Stimulated activated CD8-positive, alpha-beta memory T cell treated with anti-CD3 and anti-CD28 coated beads, Interleukin-12 subunit alpha, Interleukin-12 subunit beta, amount 100 ng/mL, for 4 hours (primary cell): ENCODE measurements at places on chromosomes 12 and 14.
A peak's percentile ranks its signal among the peaks of the same experiment; 100 is the strongest.

DNA sequence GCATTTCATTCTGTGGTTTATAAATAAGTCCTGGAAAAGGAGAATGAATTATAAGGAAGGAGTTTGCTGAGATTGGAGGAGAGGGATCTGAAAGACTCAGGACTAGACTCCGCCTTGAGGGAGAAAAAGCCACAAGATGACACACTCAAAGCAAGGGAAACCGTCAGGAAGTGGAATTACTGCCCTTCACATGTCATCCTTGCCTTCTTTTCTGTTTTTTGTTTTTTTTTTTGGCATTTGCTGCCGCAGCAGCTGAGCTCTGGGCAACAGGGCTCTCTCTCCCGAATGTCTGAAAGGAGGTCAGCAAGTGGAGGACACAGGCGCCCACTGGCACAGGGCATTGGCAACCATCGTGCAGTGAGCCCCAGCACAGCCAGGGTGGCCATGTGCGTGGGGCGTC, 344.9 kb downstream of the DPF3 start:
- no peak for DNase-seq

DNA sequence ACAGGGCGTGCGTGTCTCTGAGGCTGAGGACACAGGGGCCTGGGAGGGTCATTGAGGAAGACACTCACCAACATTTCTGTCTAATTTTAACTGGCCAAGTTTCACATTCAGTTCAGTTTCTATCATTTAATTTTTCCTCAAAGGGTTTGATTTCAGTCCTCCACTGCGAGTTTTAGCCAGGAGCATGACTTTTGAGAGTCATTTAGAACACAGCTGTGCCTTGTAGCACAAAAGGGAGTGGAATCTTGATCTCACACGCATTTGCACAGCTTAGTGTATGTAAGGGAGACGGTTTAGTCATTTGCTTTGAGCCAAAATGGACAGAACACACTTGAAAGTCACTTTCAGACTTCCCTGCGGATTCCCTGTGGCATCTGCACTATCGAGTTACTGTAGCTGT, 1090.8 kb downstream of the BCL11B start:
- no peak for DNase-seq

GRCh38 chr12:80596509-80596908, 110.9 kb upstream of the MYF6 start:
- no peak for DNase-seq

DNA sequence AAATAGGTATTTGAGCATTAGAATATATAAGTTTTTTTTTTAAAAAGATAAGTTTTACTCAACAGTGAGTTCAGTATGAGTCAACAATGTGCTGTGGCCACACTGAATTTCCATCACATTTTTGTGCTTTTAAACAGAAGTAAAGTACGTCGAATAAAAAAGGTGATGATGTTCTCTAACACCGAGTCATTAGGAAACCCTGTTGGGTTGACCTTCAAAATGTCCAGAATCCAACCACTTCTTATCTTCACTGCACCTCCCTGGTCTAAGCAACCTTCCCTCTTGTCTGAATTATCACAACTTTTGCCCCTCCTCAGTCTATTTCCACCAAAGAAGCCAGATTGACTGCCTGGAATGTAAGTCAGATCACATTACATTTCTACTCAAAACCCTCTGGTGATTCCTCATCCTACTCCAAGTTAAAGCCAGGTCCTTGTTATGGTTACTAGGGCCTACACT, 43.0 kb upstream of the SYCP3 start:
- no peak for DNase-seq

DNA sequence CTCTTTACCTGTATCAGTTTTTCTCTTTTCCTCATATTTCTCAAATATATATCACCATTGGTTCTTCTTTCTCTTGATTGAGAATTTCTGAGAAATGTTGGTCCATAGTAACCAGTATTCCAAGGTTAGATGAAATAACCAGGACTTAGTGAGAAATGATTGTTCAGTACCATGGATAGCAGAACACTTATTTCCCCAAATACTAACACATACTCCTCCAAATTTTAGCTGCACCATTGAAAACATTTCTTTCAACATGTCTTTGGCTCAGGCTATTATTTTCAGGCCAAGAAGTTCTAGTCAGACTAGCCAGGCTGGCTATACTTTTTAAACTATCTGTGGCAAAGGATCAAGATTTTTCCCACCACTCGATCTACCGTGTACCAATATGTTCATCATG, 113.3 kb downstream of the PTPRO start:
- DNase-seq, result no peak

- DNase-seq, result peak; percentile 56
These were observed 11.9 kb downstream of the RARG start for GRCh38 chr12:53219956-53220693.

GRCh38 chr14:29868000-29868399, 59.6 kb downstream of the PRKD1 start:
- no peak for DNase-seq

DNA sequence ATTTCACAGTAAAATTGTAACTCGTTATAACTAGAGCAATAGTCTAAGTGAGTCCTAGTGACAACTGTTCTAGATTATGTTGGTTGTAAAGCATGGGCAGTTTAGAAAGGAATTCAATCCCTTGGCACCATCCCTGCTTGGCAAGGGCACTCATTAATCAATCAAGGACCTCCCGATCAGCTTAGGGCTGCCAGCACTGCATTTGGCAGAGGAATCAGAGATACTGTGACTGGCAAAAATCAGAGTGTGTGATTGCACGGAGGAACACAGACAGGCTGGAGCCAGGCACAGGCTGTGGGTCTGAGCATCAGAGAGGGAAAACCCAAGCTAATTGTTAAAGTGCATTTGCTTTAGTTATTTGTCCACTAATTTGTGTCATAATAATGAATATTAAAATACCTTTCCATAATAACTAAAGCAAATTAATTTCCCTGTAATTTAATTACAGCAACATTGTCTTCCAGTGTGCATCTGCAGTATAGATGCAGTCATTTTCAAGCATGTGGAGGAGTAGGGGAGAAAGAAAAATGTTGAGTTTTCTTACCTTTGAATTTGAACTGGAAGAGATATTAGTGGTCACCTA, 3.2 kb upstream of the EGLN3 start:
- no peak for DNase-seq

GRCh38 chr14:29392287-29392686, 535.4 kb downstream of the PRKD1 start:
- DNase-seq, result no peak
